ENCODE measurements at places on chromosomes 3 and 15. TPM values are rescaled to one million over a fixed set of nuclear protein-coding genes. Genes with fewer than 3 reads are reported as not detected.

Gene CMTM8
- total RNA-seq, result 15.5 TPM

- H3K27ac ChIP-seq, result peak overlapping the region; percentile 100
- no peak for DNase-seq
- H3K27me3 ChIP-seq, result no peaks in the 10 kb centered on the region
- peak overlapping the region; percentile 6 for H3K4me3 ChIP-seq
- H3K36me3 ChIP-seq, result no peaks in the 10 kb centered on the region
- H3K4me1 ChIP-seq, result peaks cover 16% of the 10 kb centered on the region
Observed at GRCh38 chr3:136197159-136197793, 1.1 kb upstream of the MSL2 start.

DNA sequence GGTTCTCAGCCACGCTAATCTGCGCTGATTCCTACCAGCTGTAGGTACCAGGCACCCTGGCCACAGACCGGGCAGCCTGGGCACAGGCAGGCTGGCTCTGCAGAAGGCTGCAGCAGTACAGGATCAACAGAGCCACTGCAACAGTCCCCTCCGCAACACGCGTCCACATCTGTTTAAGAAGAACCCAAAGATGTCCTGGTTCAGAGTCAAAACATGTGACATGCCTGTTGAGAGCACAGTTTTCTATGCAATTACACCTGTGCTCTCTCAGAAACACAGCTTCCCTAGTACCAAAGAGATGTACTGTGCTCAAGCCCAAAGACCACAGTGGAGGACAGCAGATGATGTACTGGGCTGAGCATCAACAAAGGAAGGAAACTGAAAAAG is 18.8 kb downstream of the LRIG1 start:
- peaks cover 39% of the 10 kb centered on the region for H3K4me1 ChIP-seq
- no peak overlapping the region for H3K4me3 ChIP-seq
- no peaks in the 10 kb centered on the region for H3K27me3 ChIP-seq
- DNase-seq, result no peak
- no peaks in the 10 kb centered on the region for H3K36me3 ChIP-seq

Gene PLA2G4E
- not detected for total RNA-seq

DNA sequence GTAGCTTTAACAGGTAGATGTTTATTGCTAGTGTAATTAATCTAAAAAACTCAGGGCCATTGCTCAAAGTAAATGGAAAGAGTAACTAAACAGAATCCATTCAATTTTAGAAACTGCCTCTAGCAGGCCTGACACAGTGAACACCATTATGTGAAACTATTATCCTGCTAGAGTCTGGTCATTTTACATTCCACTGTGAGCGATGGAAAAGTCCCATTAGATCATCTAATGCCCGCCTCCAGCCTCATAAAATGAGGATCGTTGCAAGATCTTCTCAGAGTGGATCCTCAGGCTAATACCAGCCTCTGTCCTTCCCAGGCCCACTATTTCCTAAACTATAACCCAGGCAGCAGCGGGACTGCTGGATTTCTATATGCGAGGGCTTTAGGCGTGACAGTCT is 107.7 kb downstream of the WDR76 start:
- H3K4me1 ChIP-seq, result peaks cover 33% of the 10 kb centered on the region
- H3K36me3 ChIP-seq, result no peaks in the 10 kb centered on the region
- no peaks in the 10 kb centered on the region for H3K27me3 ChIP-seq
- no peak overlapping the region for H3K27ac ChIP-seq
- DNase-seq, result no peak
- H3K4me3 ChIP-seq, result no peak overlapping the region

Gene CISH
- 31.0 TPM for total RNA-seq

- H3K4me1 ChIP-seq, result no peaks in the 10 kb centered on the region
- no peaks in the 10 kb centered on the region for H3K27me3 ChIP-seq
- H3K36me3 ChIP-seq, result no peaks in the 10 kb centered on the region
- H3K4me3 ChIP-seq, result no peak overlapping the region
- DNase-seq, result no peak
- H3K27ac ChIP-seq, result no peak overlapping the region
Observed at GRCh38 chr15:38609097-38609738, 44.6 kb upstream of the RASGRP1 start.

DNA sequence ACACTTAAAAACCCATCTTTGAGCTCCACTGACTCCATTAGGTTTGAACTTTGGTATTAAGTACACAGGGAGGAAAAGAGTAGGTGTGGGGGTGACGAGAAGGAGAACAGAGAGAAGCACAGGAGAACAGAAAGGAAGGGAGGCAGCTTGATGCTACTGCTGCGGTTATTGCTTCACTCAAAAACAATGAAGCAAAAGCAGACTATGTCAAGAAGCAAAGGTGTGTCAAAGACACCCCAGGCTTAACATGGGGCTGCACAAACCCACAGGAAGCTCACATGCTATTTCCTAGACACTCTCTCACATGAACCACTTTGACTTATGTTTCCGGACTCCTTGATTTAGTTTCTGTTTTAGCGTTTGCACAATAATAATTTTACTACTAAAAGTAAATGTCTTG is 961.0 kb upstream of the CFAP20DC start:
- H3K4me1 ChIP-seq, result peaks cover 4% of the 10 kb centered on the region
- peak; percentile 1 for DNase-seq
- H3K4me3 ChIP-seq, result no peak overlapping the region
- H3K27ac ChIP-seq, result no peak overlapping the region
- H3K36me3 ChIP-seq, result no peaks in the 10 kb centered on the region

- no peaks in the 10 kb centered on the region for H3K27me3 ChIP-seq
- no peak overlapping the region for H3K4me3 ChIP-seq
- no peaks in the 10 kb centered on the region for H3K4me1 ChIP-seq
- no peak overlapping the region for H3K27ac ChIP-seq
Observed at GRCh38 chr15:57038040-57038439, 119.6 kb downstream of the TCF12 start.

GRCh38 chr3:148953094-148953493 is 38.2 kb upstream of the GYG1 start:
- DNase-seq, result no peak
- H3K4me3 ChIP-seq, result no peak overlapping the region
- no peaks in the 10 kb centered on the region for H3K27me3 ChIP-seq
- H3K36me3 ChIP-seq, result no peaks in the 10 kb centered on the region
- H3K27ac ChIP-seq, result no peak overlapping the region

Gene ALDH1A2
- 5.4 TPM for total RNA-seq

DNA sequence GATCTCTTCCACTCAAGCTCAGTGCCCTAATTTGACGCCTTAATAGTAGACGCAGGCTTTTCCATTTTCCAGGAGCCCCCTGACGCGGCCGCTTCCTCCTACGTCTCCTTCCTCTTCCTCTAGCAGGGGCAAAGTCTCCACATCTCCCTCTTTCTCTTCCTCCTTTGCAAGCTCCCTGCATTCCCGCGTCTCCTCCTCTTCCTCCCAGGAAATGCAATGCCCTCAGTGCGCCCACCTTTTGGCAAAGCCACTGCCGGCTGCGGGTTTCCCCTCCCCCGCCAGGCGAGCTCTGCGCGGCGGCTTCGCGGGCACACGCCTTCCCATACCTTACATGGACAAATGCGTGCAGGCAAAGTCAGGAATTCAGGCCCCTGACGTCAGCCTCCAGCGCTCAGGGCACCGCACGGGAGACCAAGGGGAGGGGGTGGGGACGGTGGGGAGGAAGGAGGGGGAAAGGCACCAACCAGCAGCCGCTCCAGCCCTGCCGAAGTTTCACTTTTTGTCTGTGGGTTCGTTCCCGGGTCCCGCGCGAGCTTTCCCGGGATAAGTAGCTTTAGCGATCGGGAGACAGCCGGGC is 432 bp upstream of the LPP start:
- no peaks in the 10 kb centered on the region for H3K27me3 ChIP-seq
- H3K4me3 ChIP-seq, result peak overlapping the region; percentile 27
- peak; percentile 82 for DNase-seq
- peaks cover 18% of the 10 kb centered on the region for H3K4me1 ChIP-seq
- no peaks in the 10 kb centered on the region for H3K36me3 ChIP-seq

Gene DISP2
- total RNA-seq, result 5.9 TPM

All from thyroid gland (tissue), 4 donors.